ENCODE measurements at places on chromosomes 4 and X. TPM values are rescaled to one million over a fixed set of nuclear protein-coding genes. Genes with fewer than 3 reads are reported as not detected.

OPRPN gene
- not detected for total RNA-seq

IDH3G gene
- total RNA-seq, result 37.5 TPM

DMP1 gene
- 0.42 TPM for total RNA-seq

GAGE2A gene
- total RNA-seq, result not detected

DNA sequence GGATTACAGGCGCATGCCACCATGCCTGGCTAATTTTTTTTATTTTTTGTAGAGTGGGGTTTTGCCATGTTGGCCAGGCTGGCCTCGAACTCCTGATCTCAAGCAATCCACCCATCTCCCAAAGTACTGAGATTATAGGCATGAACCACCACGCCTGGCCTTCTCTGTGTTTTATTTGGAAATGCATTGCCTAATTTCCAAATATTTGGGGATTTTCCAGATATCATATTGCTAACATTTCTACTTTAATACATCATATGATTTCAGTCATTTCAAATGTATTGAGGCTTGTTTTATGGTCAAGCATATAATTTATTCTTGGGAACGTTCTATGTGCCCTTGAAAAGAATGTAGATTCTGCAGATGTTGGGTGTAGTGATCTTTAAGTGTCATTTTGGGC lies 38.8 kb downstream of the FGF2 start:
- no peak for DNase-seq

DNA sequence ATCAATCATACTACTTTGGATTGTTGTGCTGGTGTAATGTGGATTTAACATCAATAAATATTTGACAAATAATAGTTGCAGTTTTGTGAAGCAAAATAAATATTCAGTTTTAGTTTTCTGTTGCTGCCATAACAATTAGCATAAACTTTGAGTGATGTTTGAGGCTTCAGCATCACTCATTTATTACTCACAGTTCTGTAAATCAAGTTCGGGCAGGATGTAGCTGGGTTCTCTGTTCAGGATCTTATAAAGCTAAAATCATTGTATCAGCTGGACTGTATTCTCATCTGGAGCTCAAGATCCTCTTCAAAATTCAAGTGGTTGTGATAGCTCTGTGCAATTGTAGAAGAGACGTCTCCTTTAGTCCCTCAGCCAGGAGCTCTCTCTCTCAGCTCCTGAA lies 81.7 kb downstream of the CBR4 start:
- DNase-seq, result no peak

DNA sequence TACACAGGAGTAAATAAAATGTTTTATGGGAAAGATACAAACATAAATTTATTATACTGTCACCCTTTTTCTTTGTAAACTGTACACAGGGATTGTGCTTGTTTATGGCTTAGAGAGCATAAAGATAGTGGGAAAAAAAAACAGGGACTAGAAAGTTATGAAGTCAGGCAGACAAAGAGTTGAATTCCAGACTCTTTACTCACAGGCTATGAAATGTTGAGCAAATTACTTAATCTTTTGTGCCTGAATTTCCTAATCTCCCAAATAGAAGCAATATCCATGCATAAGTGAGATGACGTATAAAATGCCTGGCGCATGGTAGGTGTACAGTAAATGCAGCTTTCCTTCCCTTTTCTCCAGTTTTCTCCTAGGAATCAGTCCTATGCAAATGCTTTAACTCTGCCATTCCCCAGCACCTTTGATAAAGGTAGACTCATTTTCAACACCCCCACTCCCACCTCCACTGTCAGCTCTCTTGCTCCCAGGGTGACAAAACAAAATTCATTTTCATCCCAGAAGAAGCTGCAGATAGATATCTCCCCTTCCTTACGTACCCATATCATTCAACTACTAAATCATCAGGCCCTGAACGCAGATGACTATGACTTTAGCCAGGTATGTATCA lies 44.5 kb upstream of the BTC start:
- DNase-seq, result no peak

DNA sequence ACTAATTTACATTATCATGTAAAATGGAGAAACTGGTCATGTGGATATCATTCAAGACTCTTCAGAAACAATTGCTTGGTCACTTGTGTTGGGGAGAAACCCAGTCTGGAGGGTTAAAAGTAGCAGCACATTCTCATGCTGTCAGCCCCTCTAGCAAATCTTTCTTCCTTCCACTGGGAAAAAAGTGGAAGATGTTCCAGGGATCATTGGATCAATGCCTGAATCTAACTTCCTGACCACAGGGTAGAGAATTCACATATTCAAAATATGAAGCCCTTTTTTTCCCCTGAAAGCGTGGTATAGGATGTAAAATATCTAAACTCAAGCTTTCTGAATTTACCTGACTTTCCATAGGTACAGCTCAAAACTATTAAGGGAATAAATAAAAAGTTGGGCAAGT lies 98.0 kb downstream of the CXCL13 start:
- DNase-seq, result no peak

DNA sequence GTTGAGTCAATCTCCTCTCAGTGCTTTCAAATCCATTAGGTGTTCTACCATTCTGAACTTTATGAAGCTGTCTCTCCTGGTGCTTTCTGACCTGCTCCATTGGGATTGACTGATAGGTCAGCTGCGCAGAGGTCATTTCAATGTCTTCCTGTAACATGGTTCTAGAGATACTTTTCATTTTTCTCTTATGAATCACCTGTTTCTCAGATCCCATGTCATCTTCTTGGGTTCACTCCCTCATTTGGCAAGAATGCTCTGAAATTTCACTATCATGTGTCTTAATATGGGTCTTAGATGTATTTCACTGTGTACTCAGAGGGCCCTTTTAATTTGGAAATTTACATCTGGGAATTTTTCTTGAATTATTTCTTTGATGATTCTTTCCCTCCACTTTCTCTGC lies 13.8 kb upstream of the PGM2 start:
- DNase-seq, result no peak

GRCh38 chr4:4395849-4396627 lies 9.1 kb downstream of the NSG1 start:
- DNase-seq, result peak; percentile 11

DNA sequence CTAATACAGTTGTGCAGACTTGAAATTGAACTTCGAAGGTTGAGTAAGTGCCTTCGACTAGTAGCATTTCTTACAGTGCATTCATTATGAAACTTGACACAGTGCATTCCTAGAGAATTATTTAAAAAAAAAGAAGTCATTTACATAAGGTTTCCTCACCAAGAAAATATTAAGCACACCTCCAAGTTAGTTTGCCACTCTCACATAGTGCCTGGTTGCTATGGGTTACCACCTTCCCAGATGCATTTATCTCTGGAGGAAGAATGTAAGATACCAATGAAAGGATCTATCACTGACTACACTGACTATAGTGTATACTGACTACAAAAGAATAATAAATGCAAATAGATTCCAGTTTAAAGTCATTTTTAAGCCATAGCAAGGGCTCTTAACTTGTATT lies 311.9 kb upstream of the RASGEF1B start:
- DNase-seq, result no peak

DNA sequence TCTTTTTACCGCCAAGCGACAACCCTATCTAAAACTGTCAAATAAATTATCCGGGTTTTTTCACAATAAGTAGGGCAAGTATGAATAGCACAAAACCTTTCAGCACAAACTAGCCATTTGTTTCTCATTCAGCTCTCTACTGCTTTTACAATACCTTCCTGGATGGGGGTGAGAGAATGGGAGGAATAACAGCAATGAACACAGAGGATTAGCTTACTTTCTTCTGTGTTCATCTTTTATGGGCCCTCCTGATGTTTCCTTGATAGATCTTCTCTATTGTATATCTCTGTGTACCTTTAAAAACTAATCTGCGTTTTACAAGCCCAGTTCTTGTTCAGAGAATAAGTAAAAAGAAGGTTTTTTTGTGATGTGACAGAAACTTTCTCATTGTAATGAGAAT lies 55.3 kb upstream of the APELA start:
- no peak for DNase-seq
